ENCODE measurements at places on chromosomes 3 and 15.
A peak's percentile ranks its signal among the peaks of the same experiment; 100 is the strongest.

GRCh38 chr3:119293871-119294695 is at the start of gene ARHGAP31:
Gene ARHGAP31, plus strand, starts transcription at chr3:119294383. Its CDS starts 522 bp downstream, at chr3:119294905.
- DNase-seq: peak; percentile 96

- no peak for DNase-seq
These were observed 268.4 kb upstream of the NSMCE3 start for GRCh38 chr15:29538044-29538443.

- no peak for DNase-seq
These were observed 23.7 kb downstream of the CYP19A1 start for GRCh38 chr15:51314391-51315337.

DNA sequence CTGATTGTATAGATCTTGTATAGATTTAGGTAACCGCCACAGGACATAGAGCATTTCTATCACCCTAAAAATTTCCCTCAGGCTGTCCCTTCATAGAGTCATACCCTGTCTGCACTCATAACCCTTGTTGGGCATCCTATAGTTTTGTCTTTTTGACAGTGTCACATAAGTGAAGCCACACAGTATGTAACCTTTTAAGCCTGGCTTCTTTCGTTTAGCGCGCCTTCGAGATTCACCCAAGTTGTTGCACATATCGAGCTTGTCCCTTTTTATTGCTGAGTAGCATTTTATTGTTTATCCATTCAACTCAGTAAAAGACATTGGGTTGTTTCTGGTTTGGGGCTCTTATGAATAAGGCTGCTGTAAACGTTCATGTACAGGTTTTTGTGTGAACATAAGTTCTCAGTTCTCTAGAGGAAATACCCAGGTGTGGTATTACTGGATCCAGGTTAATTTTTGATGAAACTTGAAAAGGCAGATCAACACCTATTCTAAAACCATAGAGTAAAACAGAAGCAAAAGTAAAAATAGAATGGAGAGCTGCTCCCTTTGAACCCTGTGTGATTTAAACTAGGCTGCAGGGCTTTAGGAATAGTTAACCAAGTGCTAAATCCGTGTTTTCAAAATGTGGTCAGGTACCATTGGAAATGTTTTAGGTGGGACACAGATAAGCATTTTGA is 49.5 kb downstream of the CD86 start:
- no peak for DNase-seq

- DNase-seq: no peak
These were observed 87.0 kb downstream of the EEFSEC start for GRCh38 chr3:128240232-128240631.

GRCh38 chr3:28575100-28575745 is 226.6 kb upstream of the AZI2 start:
- no peak for DNase-seq

GRCh38 chr3:57512166-57512565 is 32.0 kb downstream of the DNAH12 start:
- DNase-seq: no peak

- no peak for DNase-seq
These were observed 17.2 kb downstream of the THUMPD3 start for GRCh38 chr3:9380014-9380413.

DNA sequence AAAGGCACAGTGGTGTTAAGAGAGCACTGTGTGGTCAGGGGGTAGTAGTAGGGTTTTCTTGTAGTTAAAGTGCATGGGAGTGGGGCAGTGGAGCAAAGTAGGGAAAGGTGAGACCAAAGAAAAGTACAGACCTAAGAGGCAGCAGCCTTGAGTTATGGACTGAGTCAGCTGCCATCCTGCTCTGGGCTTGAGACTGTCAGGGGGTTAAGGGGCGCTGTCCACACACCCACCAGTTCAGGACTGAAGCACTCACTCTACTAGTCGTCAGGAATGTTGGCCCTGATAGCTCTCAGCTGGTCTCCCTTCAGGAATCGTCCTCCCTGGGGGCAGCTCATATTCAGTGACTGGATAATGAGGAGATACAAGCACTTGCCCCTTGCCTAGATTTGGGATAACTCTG is 7.9 kb downstream of the CCR4 start:
- no peak for DNase-seq

DNA sequence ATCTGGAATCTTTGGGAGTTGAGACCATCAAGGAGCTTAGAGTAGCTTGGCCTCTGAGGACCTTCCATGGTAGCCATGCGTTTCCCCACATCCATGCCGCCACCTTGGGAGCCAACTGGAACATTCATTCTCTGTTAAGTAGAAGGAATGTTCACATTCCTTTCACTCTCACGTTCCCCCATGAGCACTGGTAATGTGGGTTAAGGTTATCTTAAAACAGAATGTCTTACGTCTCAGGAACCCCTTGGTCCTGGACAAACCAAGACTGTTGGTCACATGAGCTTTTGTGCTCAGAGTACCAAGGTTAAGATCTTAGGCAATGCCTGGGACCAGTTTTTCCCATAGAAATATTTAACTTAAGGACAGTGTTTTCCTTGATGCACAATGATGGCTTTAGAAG is 211.7 kb upstream of the UBE2E1 start:
- no peak for DNase-seq

DNA sequence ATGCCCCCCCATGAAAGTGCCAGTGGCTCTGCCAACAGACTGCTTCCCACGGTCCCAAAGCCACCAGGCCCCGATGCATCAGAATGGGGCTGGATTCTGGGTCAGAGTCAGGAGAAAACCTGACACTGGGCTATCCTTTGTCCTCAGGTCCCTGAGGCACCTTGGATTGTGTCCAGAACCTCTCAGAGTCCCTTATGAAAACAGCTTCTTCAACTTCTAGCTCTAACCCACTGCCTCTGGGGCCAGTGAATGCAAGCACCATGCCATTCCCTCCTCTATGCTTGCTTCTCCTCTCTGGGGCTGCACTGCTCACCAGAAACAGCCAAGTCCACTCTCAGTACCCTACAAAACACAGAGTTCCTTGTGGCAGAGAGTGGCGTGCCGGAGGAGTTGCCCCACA is 9.9 kb downstream of the CRABP1 start:
- DNase-seq: no peak

- DNase-seq: no peak
These were observed 47.8 kb downstream of the KBTBD8 start for GRCh38 chr3:67045711-67046465.

DNA sequence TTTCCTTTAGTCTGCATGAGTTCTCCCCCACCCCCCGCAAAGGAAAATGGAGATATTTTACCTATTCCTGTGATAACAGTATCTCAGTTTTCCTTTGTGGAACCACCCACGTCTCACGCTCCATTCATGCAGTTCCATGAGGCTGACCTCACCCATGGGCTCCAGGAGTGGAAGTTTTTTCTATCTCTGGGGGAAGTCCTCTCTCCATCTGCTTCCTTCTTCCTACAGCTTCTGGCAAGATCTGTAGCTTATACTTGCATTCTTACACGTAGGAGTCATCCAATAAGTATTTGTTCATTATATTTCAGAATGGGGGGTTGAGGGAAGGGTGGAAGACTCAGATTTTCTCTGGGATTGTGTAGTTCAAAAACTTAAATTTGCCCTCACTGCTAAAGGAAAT is 5.8 kb upstream of the GLCE start:
- DNase-seq: peak; percentile 49

DNA sequence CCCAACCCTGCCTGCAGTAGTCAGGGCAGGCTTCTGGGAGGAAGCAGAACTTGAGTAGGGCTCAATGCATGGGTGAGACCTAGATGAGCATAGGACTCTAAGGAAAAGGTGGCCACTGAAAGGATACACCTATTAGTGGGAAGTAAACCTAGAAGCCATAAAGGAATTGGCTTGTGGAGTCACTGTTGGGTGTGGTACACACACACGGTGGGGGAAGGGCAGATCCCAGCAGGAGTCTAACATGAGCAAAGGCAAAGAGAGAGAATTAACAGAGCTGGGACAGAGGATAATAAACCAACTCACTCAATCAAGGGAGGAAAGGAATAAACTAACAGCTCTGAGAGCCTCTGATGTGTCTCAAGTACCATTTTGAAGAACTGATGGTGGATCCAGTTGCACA is 23.1 kb downstream of the DAPK2 start:
- no peak for DNase-seq

- no peak for DNase-seq
These were observed 286.0 kb downstream of the EDEM1 start for GRCh38 chr3:5473471-5473870.

GRCh38 chr3:13269711-13270378 is 150.3 kb downstream of the NUP210 start:
- DNase-seq: no peak

DNA sequence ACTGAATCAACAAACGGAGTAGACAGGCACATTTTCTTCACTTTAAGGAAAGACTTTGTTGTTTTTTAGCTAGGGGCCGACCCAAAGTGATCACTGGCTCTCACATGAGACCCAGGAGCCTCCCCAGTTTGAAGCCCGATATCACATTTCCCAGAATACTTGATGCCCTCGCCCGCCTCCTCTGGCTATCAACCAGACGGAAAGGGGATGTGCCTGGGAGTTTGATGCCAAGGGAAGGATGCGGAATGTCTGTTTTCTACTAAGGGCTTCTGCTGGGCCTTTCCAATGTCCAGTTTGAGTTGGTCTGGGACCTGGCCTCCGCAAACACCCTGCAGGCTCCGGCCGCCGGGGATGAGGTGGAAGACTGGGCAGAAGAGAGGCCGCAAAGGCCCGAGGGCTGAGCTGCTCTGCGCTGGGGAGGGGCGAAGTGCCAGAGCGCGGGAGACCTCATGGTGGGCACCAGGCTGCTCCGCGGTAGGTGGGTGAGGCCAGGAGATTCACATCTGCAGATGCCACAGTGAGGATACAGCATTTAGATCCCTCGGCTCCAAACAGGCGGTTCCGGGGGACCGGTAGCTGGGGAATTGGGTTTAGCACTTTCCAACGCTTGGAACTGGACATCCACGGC is 491 bp upstream of the ZNF774 start:
- DNase-seq: no peak

DNA sequence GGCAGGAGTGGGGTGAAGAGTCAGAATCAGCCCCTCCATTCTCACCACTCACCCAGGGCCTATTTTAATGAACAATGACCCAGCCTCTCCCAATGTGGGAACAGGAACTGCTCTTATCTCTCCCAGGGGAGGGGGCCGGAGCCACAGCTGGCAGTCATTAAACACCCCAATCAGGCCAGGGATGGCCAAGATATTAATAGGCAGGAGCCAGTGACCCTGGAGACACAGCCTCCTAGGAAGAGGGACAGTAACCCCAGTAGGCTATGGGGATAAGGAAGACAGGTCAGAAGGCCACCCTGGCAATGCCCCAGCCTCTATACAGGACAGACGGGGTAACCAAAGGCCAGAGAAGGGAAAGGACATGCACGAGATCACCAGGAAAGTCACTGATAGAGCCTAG is 38.6 kb downstream of the VIPR1 start:
- DNase-seq: no peak

DNA sequence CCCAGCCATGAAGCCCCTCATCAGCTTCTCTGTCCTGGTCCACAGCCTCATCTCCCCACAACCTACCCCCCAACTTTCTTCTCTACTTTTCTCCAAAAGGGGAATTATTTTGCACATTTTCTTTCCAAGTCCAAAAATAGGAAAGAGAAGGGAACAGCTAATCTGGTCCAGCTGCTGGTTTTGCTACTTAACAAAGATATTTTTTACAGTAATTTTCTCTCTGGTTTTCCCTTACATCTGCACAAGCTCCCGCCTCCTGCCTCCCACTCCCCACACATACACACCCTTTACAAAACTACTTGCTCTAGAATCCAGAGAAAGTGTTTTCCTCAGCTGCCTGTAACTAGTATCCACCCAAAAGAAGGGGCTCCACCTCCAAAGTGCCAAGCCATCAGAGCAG is 177.2 kb downstream of the POLR2M start:
- no peak for DNase-seq

DNA sequence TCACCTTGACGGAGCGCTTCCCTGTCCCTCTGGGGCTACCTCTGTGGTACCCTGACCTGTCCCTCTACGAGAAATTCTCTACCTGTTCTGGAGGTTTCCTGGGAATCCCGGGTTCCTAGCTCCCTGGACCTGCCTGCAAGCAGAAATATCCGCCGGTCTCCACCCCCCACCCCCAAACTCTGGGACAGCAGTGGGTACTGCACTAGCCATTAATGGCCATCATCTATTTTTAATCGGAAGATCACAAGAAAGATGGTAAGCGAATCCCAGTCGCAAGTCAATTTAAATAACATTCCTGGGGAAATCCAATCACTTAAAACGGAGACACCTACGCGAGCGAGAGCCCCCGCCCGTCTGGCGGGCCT is 429 bp upstream of the C3orf80 start:
- no peak for DNase-seq

GRCh38 chr3:128257632-128258031 is 104.4 kb downstream of the EEFSEC start:
- no peak for DNase-seq

- no peak for DNase-seq
These were observed 51.4 kb downstream of the FLNB start for GRCh38 chr3:58059349-58060321.

GRCh38 chr3:82208002-82208710 is 446.7 kb upstream of the GBE1 start:
- DNase-seq: no peak

GRCh38 chr3:20523293-20523692 is 337.3 kb upstream of the SGO1 start:
- DNase-seq: no peak

GRCh38 chr15:48515500-48515899 is 130.0 kb downstream of the FBN1 start:
- no peak for DNase-seq

DNA sequence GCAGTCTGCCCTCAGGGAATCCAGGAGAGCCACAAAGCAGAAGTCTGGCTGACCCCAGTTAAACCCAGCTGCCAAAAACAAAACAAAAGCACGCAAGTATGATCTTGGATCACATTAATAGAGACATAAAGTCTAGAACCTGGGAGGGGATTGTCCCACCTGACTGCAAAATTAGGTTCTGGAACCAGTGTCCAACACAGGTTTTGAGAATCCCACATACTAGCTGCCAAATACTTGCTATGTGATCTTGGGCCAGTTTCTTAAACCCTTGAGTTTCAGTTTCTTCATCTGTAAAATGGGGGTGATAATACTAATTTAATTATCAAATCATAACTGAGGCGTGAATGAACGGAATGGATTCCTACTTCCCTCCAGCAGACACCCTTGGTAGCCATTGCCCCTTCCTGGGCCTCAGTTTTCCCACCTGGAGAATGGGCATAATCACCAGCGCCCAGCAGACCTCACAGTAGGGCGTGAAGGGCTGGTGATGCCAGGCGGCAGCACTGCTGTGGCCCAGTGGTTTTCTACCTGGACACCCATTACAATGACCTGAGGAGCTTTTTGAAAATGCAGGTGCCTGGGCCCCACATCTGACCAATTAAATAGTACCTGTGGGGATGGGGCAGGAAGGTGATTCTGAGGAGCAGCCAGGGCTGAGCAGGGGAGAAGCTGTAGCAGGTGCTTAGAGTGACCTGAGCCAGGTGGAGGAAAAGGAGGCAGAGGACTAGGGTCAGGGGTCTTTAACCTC is 32.2 kb downstream of the GRIP2 start:
- DNase-seq: no peak

GRCh38 chr3:58104151-58104550 is 95.9 kb downstream of the FLNB start:
- no peak for DNase-seq
